ENCODE measurements at places on chromosomes 6 and 20.
A peak's percentile ranks its signal among the peaks of the same experiment; 100 is the strongest.

DNA sequence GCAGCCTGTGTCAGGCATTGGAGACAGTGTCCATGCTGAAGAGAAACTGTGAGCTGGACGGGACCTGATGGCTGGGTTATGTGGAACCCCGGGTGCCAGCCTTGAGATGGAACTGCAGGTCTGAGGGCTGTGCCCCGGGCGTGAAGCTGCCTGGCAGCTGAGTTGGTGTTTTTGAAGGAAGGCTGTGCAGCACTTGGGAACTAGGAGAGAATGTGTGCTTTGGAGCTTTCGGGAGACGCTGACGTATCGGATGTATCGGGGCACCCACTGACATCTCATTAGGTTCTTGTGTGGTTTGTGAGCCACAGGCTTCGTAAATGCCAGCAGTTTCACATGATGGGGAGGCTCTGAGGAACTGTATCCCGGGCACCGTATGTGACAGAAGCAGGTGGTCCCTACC is 2.2 kb downstream of the DLGAP4 start:
- DNase-seq = no peak

DNA sequence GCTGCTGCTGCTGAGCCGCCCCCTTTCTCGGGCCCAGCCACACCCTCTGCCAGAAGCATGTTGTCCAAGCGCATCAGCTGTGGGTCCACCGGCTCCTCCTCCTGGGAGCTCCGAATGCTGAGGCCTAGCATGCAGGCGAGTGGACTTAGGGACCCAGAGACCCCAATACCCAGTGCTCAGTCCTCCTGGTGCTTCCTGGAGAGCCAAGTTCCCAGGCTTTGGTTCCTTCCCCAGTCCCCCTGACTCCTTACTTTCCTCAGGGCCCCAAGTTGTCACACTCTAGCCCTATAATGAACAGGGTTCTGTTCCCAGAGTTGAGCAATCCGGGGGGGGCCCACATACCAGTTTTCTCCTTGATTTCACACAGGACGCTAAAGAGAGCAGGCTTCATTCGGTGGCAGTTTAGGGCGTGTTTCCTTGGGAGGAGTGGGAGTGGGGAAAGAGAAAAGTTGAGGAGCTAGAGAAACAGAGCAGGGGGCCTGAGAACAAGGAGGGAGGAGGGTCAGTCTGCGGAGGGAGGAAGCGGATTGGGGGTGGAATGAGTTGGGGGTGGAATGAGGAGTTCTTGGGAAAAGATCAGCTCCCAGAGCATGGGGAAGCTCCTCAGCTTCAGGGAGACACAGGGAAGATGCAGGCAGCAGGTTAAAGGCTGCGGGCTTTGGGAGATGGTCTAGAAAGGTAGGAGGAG is 1.5 kb downstream of the PBX2 start:
- DNase-seq = no peak

DNA sequence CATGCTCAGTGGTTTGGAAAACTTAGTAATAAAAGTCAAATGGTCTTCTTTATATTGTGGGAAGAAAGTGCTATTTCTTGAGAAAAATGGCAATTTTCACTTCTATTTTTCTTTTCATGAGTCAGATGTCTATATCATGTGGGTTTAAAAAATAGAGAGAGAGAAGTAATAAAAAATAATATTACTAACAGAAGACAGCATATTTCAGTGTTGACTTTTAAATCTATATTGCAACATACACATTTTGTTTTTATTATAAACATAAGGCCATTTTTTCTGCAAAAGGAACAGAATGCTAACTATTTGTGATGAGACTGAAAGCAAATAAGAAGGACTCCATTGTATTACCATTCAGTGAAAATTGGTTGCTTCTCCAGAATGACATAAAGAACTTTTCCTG is 135.1 kb upstream of the CNR1 start:
- no peak for DNase-seq

- DNase-seq = no peak
Measured at GRCh38 chr20:14764511-14765369, 427.3 kb upstream of the FLRT3 start.

DNA sequence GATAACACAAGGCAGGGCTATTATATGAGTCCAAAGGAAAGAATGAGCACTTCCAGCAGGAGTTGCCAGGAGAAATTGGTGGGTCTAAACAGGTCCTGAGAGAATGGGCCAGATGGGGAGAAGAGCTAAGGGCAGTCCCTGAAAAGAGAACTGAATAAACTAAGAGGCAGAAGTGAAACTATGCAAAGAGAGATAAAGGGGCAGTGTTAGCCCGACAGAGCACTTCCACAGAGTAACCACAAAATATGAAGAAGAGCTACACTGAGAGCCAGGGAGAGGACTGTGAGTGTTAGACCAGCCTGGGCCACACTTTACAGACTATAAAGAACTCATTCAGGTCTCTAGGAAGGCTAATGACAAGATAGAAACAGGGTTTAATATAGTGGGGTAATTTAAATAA is 43.8 kb downstream of the RALGAPA2 start:
- no peak for DNase-seq

DNA sequence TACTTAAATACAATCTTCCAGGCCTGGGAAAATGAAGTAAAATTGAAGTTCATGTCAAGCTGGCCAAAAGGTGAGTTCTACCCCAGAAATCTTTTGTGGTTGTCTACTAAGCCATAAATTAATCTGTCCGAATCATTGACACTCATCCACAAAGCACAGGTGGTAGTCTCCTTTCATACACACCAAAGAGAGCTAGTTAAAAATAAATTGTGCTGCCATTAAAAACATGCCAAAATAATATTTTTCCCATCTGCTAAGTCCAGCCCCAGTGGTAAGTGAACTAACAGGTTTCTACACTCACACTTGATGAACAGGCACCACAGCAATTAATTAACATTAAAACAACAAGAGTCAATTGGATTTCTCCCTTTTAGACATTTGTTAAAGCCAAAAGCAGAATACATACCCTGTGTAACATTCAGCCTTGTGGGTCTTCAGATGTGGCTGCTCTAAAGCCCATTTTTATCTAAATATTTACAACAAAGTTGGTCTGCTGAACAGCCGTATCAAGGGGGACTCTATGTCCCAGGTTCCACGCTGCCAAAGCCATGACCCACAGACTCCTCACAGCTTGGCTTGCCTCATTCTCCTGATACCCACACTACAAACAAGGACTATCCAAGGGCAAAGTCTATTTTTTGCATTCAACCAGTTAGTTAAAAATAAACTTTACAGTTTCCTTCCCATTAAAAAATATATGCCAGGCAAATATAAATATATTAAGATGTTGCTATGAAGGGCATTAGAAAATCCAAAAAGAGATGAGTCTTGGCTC is 490.4 kb downstream of the BMP2 start:
- peak; percentile 49 for DNase-seq

DNA sequence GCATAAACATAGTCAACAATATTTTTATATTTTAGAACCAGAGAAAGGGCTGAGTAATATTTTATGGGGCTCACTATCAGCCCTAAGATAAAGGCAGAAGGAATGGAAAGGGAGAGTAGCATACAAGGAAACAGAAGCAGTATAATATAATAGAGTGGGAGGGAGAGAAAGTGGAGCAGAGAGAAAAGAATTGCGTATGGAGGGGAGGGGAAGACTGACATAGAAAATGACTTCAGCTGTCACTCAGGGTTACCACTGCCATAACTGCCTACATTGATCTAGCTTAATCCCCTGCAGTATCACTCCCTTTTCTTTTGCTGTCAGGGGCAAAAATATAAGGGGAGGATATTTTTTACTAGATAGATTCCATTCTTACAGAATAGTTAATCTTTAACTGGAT is 1133.5 kb upstream of the MAP3K7 start:
- DNase-seq = no peak

Measured in Right ventricle myocardium superior (tissue), 1 donor.